ENCODE measurements at places on chromosomes 3 and 15.

GRCh38 chr15:69410248-69410874 lies 3.8 kb upstream of the KIF23 start:
- peak; percentile 24 for DNase-seq

DNA sequence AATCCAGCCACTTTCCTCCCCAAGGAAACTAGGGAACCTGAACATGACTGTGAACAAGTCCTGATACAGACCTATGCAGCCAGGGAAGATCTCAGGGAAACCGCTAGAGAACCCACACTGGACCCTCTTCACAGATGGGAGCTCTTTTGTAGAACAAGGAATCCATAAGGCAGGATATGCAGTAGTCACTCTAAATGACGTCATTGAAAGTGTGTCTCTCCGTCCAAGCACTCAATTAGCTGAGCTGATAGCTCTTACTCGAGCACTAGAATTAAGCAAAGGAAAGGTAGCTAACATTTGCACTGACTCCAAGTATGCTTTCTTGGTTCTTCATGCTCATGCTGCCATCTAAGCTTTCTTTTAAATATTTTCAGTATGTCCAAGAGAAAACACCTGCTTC lies 10.0 kb upstream of the SMCO1 start:
- DNase-seq = no peak

DNA sequence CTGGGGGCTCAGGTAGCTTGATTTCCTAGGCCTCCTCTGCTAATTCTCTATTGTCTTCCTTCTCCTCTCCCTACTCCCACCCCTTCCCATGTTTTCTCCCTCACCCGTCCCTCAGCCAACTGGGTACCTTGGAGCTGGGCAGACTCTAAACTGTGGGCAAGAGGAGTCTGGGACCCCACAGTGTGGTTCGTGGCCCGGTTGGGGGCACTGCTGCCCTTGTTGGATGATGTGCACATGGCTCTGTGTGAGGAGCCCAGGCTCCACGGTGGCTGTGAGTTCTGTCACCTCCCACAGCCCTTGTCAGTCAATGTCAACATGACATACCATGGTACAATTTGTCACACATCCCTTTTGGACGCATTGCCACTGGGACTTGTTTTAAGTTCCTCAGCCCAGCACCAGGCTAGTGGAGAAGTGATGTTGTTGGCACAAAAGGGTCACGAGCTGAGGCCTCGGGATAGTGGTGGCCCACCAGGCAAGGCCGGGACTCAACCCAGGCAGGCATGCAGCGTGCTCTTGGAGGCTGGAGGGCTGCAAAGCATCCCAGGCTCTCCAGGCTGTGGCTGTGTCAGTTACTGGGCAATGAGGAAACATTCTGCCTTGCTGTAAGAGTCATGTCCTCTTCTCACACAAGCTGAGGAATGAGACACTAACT lies 142.3 kb downstream of the TLE3 start:
- DNase-seq = no peak

GRCh38 chr3:179083977-179084376 lies 12.4 kb upstream of the ZMAT3 start:
- DNase-seq = no peak

DNA sequence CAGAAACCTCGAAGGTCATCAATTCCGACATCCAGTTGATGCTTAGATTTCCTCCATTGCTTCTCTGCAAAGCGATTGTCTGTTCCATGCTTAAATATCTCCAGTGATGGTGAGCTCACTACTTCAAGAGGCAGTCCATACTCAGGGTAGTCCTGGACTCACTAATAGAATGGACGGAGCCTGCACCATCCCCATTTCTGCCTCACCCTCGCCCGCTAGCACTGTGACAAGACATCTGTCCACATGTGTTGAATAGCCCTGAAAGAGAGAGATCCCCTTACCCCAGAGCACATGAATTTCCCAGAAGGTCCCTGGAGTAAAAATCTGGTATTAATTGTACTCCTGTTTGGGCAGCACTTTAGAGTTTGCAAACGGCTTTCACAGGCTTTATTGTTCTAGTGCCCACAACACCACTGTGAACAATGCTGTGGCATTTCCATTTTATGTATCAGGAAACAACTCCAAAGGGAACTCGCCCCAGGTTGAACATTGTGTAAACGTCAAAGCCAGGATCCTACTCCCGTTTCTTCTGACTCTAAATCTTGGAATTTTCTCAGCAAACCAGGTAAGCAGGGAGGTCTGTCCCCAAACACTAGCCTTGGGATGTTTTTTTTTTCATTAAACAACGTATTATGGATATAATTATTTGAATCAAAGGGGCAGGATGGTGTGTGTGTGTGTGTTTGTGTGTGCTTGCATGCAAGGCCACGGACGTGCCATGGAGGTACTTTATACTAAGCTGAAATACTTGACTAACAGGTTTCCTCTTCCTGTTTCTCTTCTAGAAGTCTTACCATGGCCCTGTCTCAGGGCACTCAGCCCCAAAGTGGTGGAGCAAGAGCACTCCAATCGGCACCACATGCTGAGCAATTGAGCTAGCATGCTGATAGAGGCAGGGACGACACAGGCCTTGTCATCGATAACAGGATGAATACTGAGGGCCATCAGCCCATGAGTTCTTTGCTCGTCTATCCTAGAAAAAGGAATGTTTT lies 198.3 kb downstream of the OPA1 start:
- DNase-seq = peak; percentile 90

DNA sequence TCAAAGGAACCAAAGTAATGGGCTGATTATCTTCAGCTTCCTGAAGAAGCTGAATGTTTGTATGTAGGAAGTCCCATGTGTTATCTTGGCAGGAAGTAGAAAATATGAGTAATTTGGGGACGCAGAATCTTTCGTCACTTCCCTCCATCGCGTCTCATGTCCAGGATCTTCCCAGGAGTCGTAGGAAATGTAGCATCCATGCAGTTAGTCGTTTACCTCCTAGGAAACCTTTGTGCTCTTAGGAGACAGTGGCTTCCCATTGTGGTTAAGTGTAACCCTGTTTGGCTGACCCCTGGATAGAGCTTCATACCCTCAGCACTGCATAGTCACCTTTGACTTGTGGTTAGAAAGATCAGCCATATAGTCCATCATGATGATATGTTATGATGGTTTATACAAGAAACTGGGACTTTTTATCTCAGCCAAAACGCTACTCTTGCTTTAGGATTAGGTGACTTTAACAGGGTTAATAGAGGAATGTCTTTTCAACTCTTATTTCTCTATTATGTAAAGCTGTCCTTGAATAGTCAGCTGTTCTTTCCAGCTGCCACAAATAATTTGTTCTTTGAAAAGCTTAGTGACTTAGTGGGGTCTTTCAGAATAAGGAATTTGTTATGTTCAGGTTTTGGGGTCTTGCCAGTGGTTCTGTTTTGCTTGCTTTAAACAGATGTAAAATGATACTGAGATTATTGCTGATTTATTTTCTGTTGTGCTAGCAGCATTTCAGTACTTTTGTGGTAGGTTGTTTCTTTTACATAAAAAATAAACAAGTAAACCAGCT lies 92.2 kb downstream of the KLHL25 start:
- no peak for DNase-seq

DNA sequence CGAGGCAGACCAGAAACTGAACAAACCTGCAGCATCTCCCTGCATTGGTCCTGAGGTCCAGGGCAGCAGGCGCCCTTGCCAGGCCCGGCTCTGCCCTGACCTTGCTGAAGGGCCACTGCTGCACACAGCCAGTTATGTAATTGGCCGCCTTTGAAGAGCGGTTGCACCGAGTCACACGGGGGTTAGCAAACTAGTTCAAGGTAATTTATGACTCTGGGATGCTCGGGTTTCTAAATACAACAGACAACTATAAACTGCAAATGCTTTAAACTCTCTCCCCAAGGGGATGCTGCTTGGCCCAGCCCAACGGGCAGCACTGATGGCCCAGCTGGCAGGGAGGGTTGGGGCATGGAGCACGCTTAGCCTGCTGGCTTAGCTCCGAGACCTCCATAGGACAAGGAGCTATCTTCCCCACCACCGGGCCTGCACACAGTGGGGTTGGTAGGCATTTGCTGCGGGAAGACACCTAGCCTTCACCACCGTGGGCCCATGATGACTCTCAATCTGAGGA lies 60.3 kb upstream of the IQSEC1 start:
- no peak for DNase-seq

DNA sequence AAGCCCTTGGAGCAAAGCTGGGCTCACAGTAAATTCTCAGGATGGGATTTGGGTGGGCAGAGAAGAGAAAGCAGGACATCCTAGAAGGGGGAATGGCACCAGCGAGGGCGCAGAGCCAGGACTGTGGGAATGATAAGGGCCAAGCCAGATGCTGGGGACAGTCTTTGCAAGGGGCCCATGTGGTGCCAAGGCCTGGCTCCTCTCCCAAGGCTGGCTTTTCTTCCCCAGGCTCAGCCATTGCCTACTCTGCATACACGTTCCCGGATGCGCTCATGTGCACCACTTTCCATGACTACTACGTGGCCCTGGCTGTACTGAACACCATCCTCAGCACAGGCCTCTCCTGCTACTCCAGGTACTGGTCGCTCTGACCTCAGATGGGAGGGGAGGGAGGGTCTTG lies 24.7 kb upstream of the KIF23 start:
- DNase-seq = no peak

- no peak for DNase-seq
Observed at GRCh38 chr3:151169262-151169947, 33.6 kb downstream of the GPR171 start.

- no peak for DNase-seq
Observed at GRCh38 chr3:165855581-165855980, 18.4 kb upstream of the BCHE start.

DNA sequence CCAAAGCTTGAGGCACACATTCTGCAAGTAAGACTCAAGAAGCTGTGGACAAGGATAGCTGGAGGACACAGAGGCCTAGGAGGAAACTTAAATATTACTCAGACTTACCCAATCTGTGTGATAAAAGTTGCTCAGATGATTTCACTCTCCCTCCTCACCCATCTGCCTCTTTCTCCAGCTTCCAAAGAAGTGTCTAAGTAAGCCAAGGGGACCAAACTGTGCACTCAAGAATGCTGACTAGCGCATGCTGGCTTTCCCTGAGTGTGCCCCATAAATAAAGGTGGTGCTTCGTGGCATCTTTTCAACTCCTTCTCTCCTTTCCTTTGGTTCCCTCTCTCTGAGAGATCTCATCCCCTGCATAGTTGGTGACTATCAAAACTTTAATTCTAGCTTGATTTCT lies 211.0 kb upstream of the LMCD1 start:
- no peak for DNase-seq

DNA sequence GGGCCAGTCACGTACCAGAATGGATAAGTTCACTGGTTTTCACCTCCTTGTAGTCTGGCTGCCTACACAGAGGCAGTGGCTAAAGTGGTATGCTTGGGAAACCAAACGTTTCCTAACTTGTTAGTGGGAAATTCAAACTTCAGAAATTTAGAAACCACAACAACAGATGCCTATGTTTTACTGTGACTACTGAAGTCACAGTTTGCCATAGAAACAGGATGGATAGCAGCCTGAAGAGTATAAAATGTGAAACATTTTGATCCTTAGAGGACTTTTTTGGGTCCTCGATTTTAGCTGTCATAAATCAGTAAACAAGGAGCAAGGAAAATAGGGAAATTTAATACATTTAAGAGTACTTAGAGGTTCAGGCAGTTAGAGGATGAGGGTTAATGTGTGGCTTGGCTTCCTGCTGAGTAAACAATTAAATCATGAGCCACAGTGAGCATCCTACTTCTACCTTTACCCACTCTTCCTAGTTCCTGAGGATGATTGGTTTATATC lies 48.6 kb downstream of the CMSS1 start:
- no peak for DNase-seq

DNA sequence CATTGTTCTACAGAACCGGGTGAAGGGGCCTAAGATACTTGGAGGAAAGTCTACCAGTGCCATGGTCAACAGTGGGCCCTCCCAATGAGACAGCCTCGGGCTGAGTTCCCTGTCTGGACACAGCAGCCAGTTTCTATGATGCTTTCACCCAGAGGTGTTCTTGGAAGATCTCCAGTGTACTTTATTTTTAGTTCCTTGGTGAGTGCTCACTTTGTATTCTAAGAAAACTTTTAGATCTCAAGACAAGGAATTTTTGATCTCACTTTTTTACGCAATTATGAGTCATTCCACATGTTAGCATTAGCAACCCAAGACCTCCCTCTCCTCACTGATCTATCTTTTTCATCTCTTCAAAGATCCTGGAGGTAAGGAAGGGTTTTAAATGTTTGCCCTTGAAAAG lies 287.7 kb downstream of the RORA start:
- DNase-seq = no peak

DNA sequence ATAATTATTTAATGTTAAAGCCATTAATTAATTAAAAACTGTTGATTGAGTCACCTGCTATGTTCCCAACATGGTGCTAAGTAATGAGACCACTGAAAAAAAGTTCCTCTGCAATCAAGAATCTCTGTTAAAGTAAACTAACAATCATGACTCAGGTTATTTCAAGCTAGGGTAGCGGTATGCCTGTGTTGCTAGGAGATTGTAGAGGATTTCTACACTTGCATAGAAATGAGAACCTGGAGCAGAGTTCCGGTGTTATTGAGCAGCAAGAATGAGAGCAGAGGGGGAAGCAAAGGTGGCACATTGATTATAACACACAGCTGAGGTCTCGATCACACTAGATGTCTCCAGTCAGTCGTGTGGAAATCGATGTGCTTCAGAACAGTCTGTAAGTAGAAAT lies 41.4 kb downstream of the C3orf85 start:
- no peak for DNase-seq

DNA sequence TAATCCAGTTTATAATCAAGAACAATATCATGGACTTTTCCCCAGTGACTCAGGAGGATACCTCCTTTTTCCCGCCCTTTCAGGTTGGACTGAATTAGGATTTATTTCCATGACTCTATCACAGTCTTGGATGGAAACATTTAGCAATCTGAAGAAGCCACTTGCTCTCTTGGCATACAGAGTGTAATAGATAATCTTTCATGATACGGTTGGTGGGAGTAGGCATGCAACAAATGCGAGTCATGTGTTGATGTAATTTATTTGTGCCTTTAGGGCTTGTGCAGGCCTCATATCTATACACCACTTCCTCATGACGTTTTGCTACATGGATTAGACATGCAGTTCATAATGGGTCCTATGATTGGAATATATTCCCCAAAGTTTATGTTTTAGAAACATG lies 54.2 kb upstream of the MCTP2 start:
- DNase-seq = no peak

DNA sequence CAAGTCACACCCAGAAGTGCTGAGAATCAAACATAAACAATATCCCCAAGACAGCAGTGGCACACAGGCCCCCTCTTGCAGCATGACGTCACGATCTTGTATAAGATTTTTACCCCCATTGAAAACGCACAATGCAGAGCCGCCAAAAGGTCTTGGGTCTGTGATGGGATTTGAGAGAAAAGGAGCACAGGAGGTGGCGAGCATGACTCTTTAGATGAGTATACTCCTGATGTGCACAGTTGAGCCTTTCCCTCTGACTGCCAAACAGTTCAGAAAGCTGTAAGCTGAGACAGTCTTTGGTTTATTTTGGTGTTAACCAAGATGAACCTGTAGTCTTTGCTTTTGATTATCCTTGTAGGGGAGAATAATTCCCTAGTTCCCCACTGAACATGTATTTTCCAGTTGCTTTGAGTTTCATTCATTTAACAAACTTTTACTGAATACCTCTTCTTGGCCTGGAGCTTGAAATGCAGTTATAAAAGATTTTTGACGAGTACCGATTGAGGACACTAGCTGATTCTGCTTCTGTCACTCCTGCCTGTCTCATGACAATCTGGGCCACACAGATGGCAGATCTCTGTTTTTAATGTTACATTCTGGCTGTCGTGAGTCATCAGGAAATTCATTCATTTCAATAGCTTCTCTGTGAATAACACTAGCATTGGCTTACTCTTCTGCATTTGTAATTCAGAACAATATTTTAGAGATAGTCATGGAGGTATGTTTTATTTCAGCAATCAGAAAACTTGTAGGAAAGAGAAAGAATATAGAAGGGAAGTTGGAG lies 28.9 kb downstream of the CFAP91 start:
- DNase-seq = no peak

GRCh38 chr3:47243419-47244147 lies 39.0 kb downstream of the KIF9 start:
- DNase-seq = no peak

All from NCI-H510A treated with DMSO at 0.1 percent for 48 hours (cell line).